ENCODE measurements at places on chromosomes 3 and 15.

GRCh38 chr15:68352401-68353062, 75.0 kb downstream of the FEM1B start:
- DNase-seq, result peak; percentile 94

DNA sequence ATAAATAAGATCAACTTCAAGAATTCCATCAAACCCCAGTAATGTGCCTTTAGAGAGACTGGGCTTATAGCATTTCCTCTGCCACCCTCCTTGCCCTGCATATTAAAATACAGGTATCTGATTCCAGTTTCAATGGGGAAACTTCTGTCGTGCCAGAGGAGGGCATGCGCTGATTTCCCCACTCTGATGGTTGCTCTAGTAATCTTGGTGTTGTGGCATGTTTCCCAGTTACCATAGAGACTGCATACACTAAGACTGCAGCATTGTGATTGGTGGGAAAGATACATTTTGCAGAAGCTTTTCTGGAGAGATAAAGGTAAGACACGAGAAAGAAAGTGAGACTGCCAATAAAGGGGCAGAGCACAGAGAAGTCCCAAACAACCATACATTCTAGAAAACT, 225.6 kb downstream of the TIGIT start:
- DNase-seq, result no peak

- peak; percentile 67 for DNase-seq
Observed at GRCh38 chr15:68528626-68529290, 50.0 kb upstream of the CORO2B start.

- no peak for DNase-seq
Observed at GRCh38 chr15:28913171-28913765, 27.5 kb downstream of the APBA2 start.

DNA sequence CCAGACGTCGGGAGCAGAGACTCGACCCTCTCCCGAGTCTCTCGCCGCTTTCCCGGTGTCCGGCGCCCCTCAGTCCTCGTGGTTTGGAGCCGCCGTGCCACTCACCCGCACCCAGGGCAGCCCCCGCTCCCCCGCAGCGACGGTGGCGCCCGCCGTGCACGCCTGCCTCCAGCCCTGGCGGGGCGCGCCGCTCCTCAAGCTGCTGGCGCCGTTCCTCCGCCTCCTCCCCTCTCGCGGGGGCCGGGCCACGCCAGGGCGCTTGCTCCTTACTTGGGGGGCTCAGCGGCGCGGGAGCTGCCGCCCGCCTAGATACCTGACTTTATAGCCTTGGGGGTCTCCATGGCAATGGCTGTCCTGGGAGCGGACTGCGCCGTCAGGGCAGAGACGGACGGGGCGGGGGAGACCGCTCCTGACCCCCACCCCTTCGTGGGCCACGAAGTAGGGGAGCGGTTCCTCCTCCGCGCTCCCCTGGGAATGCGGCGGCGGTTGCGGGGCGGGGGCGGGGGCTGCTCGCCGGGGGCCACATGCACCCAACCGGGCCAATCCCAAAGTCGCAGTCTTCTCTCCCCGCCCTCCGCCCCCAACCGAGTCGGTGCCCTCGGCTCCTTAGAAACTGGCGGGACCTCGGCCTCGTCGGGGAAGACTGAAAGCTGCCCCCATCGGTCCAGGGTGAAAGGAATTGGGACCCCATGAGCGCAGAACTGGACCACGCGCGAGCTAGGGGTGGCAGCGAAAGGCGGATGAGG, at the start of gene ANKRD63:
TSS of gene ANKRD63 (minus strand) at position 196 of the 746 bp plus-strand sequence. CDS start 478 bp downstream, outside the sequence.
- DNase-seq, result no peak

DNA sequence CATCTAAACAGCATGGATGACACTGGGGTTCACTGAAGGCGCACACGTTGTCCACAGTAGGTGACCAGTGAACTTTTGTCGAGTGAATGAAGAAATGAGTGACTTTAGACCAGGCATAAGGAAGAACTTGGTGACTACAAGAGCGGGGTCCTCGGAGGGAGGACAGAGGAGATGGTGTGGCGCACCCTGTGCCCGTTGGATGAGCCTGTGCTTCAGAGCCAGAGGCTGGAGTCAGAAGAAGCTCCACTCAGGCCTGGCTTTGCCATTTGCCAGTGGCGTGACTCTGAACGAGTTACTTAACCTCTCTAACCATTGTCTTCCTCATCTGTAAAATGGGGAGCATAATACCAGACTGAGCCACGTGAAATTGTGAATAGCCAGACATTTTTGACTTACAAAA, 42.2 kb downstream of the MUC4 start:
- DNase-seq, result no peak

GRCh38 chr3:143806038-143806437, 42.2 kb downstream of the SLC9A9 start:
- DNase-seq, result peak; percentile 77

- DNase-seq, result no peak
Observed at GRCh38 chr3:138458774-138459499, 24.5 kb downstream of the ESYT3 start.

DNA sequence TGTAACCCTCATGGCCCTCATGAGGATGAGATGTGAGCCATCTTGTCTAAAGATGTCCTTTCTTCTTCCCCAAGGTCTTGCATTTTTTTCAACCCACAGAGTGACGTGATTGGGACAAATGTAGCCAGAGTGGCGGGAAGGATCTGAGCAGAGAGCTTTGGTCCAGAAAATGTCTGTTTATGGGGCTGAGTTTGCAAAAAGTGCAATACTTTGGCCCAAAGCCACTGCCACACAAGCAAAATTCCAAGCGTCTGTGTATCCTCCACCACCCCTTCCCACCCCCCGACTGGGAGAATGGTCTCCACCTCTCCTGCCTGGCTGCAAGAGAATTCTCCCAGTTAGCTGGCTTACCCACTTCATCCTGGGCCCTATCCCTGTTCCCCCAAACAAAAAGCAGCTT, 246.9 kb upstream of the LRIG1 start:
- no peak for DNase-seq

DNA sequence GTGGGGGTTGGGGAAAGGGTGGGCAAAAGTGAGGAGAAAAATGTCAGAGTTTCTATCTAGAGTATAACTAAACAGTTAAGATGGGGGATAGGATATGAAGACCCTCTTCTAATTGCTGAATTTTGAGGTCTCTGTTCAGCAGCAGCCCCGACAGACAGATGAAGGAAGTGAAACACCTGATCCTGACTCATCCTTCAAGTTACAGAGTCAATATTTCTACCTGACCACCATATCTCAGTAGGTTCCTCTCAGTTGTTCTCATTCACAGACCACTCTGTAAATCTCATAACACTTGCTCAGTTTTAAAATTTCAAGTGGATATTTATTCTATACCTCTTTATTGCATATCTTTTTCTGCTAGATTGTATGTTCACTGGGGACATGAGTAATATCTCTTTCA, 69.5 kb downstream of the CCDC54 start:
- no peak for DNase-seq

GRCh38 chr15:93362821-93363220, 273.8 kb upstream of the RGMA start:
- DNase-seq, result no peak

DNA sequence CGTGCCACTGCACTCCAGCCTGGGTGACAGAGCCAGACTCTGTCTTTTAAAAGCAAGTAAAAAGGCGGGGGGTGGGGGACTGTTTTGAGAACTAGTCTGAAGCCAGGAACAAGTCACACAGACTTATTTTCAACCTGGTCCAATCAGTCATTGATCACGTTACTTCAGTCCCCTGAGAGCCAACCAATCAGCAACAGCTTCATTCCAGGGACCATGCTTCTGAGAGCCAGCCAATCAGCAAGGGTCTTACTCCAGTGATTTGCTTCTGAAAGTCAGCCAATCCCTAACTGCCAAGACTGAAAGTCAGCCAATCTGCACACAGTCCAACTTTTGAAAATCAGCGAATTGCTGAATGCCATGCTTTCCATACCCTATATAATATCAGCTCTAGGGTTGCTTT, 48.6 kb upstream of the C15orf39 start:
- DNase-seq, result peak; percentile 79

DNA sequence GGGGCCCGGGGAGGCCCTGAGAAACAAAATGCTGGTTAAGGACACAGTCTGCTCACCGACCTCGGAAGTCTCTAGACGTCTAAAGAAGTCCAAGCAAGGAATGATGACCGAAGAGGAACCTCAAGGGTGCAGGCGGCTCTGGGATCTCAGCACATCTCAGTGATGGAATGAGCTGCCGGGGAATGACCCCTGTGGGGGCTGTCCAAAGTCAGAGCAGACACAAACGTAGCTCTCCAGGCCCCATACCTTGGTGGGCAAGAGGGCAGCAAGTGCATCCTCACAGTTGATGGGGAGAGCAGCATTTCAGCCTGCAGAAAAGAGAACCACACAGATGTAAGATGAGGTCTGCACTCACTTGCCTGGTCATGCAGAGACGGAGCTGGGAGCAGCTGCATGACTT, 129.1 kb downstream of the IGF1R start:
- no peak for DNase-seq

GRCh38 chr3:125152951-125153350, 59.6 kb downstream of the SLC12A8 start:
- DNase-seq, result no peak

- DNase-seq, result no peak
Observed at GRCh38 chr3:169362301-169362700, 301.2 kb downstream of the MECOM start.

GRCh38 chr3:123038751-123039150, 11.2 kb upstream of the SEMA5B start:
- DNase-seq, result no peak

- no peak for DNase-seq
Observed at GRCh38 chr3:65484964-65485363, 553.8 kb downstream of the MAGI1 start.

GRCh38 chr3:117548600-117548999, 839.0 kb downstream of the TUSC7 start:
- DNase-seq, result no peak

- no peak for DNase-seq
Observed at GRCh38 chr3:57109437-57110199, 49.2 kb downstream of the SPATA12 start.

GRCh38 chr3:100046986-100047385, 67.3 kb downstream of the FILIP1L start:
- DNase-seq, result no peak

GRCh38 chr3:97821287-97821773, 481 bp upstream of the CRYBG3 start:
- no peak for DNase-seq

DNA sequence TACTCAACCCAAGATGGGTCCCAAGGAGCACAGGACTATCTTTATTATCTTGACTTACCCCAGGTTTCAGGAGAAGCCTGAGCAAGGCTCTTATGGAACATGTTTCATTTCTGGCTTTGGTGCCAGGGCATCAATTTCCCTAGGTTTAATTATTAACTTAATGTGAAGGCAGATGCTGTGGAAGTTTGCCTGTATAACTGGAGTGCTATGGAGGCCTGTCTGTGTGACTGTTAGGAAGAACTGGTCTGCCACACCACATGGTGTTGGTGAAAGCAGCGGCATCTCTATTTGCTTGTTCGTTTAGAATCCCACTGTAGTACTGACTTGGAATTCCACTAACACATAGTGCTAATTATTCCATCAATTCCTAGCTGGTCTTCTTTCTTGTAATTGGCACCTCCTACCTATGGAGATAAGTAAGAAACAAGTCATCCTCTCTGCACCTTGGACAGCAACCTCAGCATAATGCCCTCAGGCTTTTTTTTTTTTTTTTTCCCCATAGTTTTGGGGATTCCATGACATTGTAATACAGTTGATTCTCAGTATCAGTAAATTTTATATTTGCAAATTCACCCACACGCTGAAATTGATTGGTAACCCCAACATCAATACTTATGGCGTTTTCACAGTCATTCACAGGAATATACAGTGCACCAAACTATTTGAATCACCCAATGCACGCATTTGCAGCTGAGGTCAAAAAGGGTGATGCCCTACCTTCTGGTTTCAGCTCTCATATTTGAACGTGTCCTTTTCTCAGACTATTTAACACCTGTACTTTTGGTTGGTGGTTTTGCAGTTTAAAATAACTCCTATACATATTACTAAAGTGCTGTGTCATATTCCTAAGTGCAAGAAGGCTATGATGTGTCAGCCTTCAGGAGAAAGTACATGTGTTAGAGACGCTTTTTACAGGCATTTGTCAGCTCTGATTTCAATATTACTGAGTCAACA, 772.8 kb upstream of the LMCD1 start:
- no peak for DNase-seq

DNA sequence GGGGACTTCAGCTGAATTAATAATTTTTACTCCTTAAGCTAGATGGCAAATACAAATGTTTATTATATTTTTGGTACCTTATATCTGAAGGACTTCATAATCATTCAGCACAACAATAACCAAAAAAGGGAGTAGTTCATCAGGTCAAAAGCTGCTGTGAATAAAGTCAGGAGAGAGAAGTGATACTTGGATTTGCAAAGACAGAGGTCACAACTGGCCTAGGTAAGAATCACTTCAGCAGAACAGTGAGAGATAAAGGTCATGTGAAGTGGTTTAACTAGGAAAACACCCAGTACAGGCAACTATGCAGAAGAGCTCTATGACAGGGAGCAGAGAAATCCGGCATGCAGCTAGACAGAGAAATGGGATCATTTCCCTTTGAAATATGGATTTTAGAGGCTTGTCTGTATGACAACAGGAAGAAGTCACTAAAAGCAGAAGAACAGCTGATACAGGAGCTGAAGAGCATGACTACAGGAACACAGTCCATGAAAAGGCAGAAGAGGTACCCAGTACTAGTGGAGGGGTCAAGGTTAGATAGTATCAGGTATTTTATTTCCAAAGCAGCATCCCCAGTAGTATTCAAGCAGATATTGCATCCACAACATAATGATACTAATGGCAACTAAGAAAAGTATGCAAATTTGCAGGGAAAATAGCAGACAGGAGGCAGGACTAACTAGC, 25.7 kb downstream of the ZMAT3 start:
- peak; percentile 24 for DNase-seq

- DNase-seq, result no peak
Observed at GRCh38 chr3:79202471-79203143, 565.2 kb downstream of the ROBO1 start.

DNA sequence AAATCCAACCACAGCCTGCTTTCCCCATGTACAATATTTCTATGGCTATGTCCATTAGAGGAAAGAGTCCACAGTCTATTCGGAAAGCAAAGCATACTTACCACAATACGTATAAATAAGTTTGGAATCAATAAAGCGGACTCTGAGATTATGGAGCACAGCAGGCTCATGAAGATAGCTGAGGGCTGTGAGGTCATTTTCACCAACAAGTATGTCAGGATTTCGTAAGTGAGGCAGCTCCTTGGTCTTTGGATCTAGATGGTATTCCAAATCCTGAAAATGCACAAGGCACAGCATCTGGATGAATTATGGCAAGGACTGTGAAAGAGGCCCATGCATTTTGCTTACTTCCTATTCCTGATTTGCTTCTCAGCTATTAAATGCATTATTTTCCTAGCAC, 100.4 kb downstream of the MYO5A start:
- no peak for DNase-seq

GRCh38 chr15:74664028-74664616, 31.7 kb downstream of the EDC3 start:
- peak; percentile 55 for DNase-seq

All from suppressor macrophage treated with lipopolysaccharide for 1 hour (primary cell).